ENCODE measurements at places on chromosomes 6 and 20. TPM values are rescaled to one million over a fixed set of nuclear protein-coding genes. Genes with fewer than 3 reads are reported as not detected.

- no peaks in the 10 kb centered on the region for H3K4me1 ChIP-seq
- H3K36me3 ChIP-seq = no peaks in the 10 kb centered on the region
- no peaks in the 10 kb centered on the region for H3K27me3 ChIP-seq
- no peak for DNase-seq
Measured at GRCh38 chr6:56314683-56315523, 67.5 kb upstream of the COL21A1 start.

- no peaks in the 10 kb centered on the region for H3K4me1 ChIP-seq
- no peak overlapping the region for H3K4me3 ChIP-seq
- no peak overlapping the region for H3K27ac ChIP-seq
- no peak for DNase-seq
Measured at GRCh38 chr20:55009066-55009465, 533.7 kb downstream of the DOK5 start.

Gene VSTM2L
- not detected for total RNA-seq

DNA sequence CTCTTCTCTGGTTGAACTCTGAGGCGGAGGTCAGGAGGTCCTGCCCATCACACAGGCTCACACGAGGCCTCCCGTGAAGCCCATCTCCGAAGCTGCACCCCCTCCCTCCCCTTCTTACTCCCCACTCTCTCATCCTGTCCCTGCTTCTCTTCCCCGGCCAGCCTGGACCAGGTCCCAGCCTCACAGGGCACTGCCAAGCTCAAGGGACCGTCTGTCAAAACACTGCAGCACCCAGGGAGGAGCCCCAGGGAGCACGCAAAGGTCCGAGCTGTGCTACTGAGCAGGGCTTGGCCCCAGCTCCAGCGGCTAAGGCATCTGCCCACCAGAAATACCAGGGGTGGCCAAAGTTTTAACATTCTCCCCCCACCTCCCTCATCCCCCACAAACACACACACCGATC, 70.0 kb downstream of the PSMG4 start:
- H3K4me3 ChIP-seq = no peak overlapping the region
- no peaks in the 10 kb centered on the region for H3K27me3 ChIP-seq
- H3K36me3 ChIP-seq = no peaks in the 10 kb centered on the region
- DNase-seq = no peak

Gene IL20RA
- not detected for total RNA-seq

- no peak for DNase-seq
- peak overlapping the region; percentile 99 for H3K27ac ChIP-seq
- no peaks in the 10 kb centered on the region for H3K27me3 ChIP-seq
- H3K36me3 ChIP-seq = peaks cover 35% of the 10 kb centered on the region
Measured at GRCh38 chr20:45971425-45971674, 653 bp downstream of the ZNF335 start.

DNA sequence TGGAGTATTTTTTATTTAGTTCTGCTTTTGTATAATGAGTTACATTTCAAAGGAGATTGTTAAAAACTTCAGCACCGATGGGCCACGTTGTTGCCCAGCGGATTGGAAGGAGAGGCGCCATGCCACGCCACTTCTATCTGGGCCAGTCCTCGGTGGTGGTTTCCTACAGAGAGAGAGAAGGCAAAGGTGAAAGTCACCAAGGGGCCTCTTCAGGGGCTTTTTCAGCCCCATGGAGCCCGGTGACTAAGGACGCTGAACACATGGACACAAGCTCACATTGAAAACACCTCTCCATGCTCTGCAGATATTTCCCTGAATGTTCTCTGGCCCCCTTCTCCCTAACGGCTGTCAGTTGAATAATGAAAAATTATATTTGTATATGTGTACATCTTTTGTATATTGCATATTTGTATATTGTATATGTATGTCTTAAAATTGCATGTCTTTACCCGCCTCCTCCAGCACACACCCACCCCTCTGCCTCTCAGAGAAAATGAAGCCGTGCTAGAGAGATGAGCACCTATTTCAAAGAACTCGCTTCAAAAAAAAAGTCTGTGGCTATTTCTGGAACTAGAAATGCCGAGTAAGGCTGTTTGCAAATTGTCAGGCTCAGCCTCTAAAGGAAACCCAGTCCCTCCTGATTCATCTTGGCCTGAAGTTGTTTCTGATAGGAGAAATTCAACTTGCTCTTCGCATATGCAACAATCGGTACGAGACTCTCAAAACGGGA, 91.9 kb upstream of the CDH4 start:
- no peak overlapping the region for H3K4me3 ChIP-seq
- H3K4me1 ChIP-seq = no peaks in the 10 kb centered on the region
- no peaks in the 10 kb centered on the region for H3K27me3 ChIP-seq
- H3K27ac ChIP-seq = no peak overlapping the region
- no peak for DNase-seq
- no peaks in the 10 kb centered on the region for H3K36me3 ChIP-seq

GRCh38 chr6:115796829-115797228, 263.9 kb downstream of the FRK start:
- DNase-seq = no peak
- no peaks in the 10 kb centered on the region for H3K4me1 ChIP-seq
- no peaks in the 10 kb centered on the region for H3K36me3 ChIP-seq

DNA sequence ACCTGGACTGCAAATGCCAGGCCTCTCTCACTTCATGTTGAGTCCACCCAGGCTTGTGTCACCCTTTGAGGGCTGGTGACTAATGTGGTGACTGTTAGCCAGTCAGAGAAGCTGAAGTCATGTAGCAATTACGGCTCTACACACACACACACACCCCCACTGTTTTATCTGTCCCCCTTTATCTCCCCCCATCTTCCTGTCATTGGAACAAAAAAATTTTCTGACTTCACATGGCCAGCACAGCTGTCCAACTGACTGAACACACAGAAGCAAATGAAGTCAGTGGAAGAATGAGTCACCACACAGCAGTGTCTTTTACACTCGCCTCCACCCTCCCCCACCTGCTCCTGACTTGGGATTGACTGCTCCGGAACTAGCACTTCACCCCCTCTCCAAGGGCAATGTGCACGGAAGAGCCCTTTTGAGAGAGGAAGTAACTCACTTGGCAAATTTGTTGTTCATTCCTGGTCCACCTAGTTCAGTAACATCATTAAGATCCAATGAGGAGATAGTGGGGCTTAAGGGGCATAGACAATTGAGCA, 198.0 kb downstream of the RNF144B start:
- H3K4me3 ChIP-seq = no peak overlapping the region
- no peaks in the 10 kb centered on the region for H3K36me3 ChIP-seq
- H3K27me3 ChIP-seq = no peaks in the 10 kb centered on the region
- H3K27ac ChIP-seq = no peak overlapping the region
- no peaks in the 10 kb centered on the region for H3K4me1 ChIP-seq
- DNase-seq = no peak

- no peak for DNase-seq
- H3K4me1 ChIP-seq = no peaks in the 10 kb centered on the region
- no peaks in the 10 kb centered on the region for H3K27me3 ChIP-seq
- H3K4me3 ChIP-seq = no peak overlapping the region
- H3K27ac ChIP-seq = no peak overlapping the region
- H3K36me3 ChIP-seq = no peaks in the 10 kb centered on the region
Measured at GRCh38 chr6:97864366-97864765, 581.4 kb upstream of the MMS22L start.

DNA sequence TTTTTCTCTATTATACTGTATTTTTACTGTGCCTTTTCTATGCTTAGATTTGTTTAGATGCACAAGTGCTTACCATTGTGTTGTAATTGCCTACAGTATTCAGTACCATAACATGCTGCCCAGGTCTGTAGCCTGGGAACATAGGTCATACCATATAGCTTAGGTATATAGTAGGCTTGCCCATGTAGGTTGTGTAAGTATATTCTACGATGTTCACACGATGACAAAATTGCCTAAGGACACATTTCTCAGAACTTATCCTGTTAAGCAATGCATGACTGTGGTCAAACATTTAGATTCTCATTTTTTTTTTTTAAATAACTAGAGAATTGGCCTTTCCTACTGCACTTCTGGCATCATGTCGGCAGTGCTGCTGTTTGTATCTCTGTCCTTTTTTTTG, 253.7 kb upstream of the SUPT3H start:
- H3K27me3 ChIP-seq = no peaks in the 10 kb centered on the region
- DNase-seq = no peak
- peaks cover 4% of the 10 kb centered on the region for H3K4me1 ChIP-seq
- H3K36me3 ChIP-seq = no peaks in the 10 kb centered on the region

DNA sequence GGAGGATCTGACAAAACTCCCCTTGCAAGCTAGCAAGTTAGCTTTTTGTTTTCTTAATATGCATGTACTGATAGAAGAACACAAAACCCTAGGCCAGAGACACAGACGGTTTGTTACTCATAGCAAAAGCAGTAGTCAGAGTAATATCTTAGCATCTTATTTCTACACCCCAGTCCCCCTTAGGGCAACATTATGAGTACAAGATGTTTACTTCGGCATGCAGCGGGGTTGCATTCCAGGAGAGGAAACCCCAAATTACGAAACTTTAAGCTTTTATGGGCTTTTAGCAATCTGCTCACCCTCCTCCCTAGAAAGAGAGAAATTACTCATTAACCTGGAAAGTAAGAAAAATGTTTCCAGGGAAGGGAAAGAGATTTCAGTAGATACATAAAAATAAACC, 1286.9 kb downstream of the EPHA7 start:
- no peak overlapping the region for H3K27ac ChIP-seq
- H3K4me3 ChIP-seq = no peak overlapping the region
- DNase-seq = no peak
- no peaks in the 10 kb centered on the region for H3K4me1 ChIP-seq
- H3K27me3 ChIP-seq = no peaks in the 10 kb centered on the region

Gene PNPLA1
- total RNA-seq = not detected

DNA sequence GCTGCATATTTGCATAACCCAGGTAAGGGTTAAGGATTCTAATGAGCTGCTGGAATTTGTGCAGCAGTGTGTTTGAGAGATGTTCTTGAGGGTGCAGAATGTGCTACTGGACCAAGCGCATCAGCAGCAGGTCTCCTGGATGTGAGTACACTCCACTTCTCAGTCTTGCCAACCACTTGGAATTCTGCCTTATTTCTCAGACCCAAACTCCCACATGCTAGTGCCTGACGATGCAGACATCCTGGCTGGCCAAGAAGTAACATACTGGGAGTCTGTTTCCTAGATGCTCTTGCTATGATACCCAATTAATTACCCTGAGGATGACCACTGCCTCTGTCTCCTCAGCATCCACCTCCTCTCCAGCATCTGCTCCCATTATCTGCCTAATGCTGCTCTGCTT, 186.6 kb downstream of the MOXD1 start:
- H3K27me3 ChIP-seq = peaks cover 3% of the 10 kb centered on the region
- H3K4me1 ChIP-seq = no peaks in the 10 kb centered on the region
- no peak overlapping the region for H3K4me3 ChIP-seq
- DNase-seq = no peak
- no peaks in the 10 kb centered on the region for H3K36me3 ChIP-seq
- no peak overlapping the region for H3K27ac ChIP-seq

- no peak overlapping the region for H3K4me3 ChIP-seq
- DNase-seq = no peak
- no peak overlapping the region for H3K27ac ChIP-seq
- H3K36me3 ChIP-seq = no peaks in the 10 kb centered on the region
- H3K4me1 ChIP-seq = no peaks in the 10 kb centered on the region
Measured at GRCh38 chr6:158381214-158381613, 68.9 kb downstream of the TULP4 start.

GRCh38 chr6:89352278-89353117, at the start of gene UBE2J1:
Gene UBE2J1 (minus strand): TSS chr6:89352722. CDS start chr6:89352569, 153 bp downstream.
- H3K27me3 ChIP-seq = no peaks in the 10 kb centered on the region
- H3K4me3 ChIP-seq = peak within 1 kb of the TSS; percentile 71
- peaks cover 33% of the 10 kb centered on the region for H3K4me1 ChIP-seq
- peak within 1 kb of the TSS; percentile 69 for H3K27ac ChIP-seq
- H3K36me3 ChIP-seq = no peaks in the 10 kb centered on the region

All from CD4-positive, alpha-beta T cell (primary cell).